ENCODE measurements at places on chromosomes 16 and 17.
A peak's percentile ranks its signal among the peaks of the same experiment; 100 is the strongest.

- DNase-seq: peak; percentile 50
These were observed 27.5 kb upstream of the PIK3R6 start for GRCh38 chr17:8894673-8895578.

DNA sequence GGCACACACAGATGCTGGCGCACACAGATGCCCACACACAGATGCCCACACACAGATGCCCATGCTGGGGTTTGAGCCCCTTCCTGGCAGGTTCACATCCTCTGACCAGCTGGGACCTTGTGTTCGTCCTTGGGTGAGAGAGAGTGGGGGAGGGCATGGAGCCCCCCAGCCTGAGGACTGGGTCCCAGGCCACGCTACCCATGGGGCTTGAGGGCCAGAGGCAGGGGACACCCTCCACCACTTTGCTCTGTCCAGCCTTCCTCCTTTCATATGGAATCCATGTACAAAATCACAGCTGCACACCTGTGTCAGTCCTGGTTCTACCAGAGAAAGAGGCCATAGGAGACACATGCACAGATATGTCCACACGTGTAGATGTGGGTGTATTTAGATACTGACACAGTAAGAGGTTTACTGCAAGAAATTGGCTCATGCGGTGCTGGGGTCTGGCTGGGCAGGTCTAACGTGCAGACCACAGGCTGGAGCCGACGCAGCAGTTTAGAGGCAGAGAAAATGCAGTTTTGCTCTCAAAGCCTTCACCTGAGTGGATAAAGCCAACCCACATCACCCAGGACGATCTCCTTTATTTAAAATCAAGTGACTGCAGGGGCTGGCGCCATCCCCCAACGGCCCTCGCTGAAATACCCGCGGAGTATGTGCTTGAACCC lies 10.8 kb downstream of the SLC22A31 start:
- no peak for DNase-seq

DNA sequence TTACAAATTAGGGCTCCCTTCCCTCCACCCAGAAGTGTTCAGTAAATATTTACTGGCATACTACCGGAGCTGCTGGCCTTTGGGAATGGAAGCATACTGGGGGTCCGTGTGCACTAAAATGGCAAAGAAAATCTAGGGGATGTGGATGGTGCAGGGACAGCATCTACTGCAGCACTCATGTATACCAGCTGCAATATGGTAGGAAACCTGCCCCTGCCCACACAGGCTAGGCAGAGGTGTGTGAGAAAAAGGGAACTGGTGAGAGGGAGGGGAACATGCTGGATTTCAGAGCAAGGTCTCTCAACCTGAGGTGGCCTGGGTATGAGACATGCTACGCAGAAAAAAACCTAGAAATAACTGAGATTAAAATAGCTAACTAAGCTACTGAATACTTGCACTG lies 145.4 kb downstream of the CDH13 start:
- no peak for DNase-seq

DNA sequence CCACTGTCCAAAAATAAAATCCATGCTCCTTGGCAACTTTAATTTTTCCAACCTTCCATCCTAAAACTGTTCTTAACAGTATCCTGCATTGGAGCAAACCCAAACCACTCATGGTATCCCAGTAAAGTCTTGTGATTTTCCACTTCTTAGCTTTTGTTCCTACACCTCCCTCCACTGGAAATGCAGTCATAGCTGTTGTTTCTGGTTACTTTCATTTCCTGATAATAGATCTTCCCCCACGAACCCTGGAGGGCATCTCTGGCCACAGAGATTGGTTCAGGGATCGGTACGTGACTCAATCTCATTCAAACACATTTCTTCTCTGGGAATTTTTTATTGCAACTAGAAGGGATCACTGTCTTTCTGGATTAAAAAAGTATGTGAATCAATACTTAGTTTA lies 276.0 kb downstream of the GRIN2A start:
- no peak for DNase-seq
